A549 treated with RU486 at 1 μM for 4 hours (cell line): ENCODE measurements at places on chromosomes 2 and 18. TPM values are rescaled to one million over a fixed set of nuclear protein-coding genes. Genes with fewer than 3 reads are reported as not detected.

The RPRM gene
- not detected in 5 replicates for total RNA-seq

The CRYGC gene
- not detected in 5 replicates for total RNA-seq

The RTP5 gene
- not detected in 5 replicates for total RNA-seq

The CYS1 gene
- total RNA-seq, result 0.90 to 1.6 TPM (median 1.4 TPM) in 5 replicates

The TCF4 gene
- 1.8 to 2.5 TPM (median 2.0 TPM) in 5 replicates for total RNA-seq

The LYPD1 gene
- 12.7 to 20.4 TPM (median 15.6 TPM) in 5 replicates for total RNA-seq

The PRKAG3 gene
- not detected in 5 replicates for total RNA-seq

The ZC3H6 gene
- total RNA-seq, result 0.09 to 0.47 TPM (median 0.28 TPM) in 5 replicates

The CHPF gene
- 17.5 to 36.2 TPM (median 29.9 TPM) in 5 replicates for total RNA-seq

The SERPINB4 gene
- 0.11 to 0.18 TPM (median 0.15 TPM) in 4 of 5 replicates, not detected in the other for total RNA-seq

The CTNNA2 gene
- 0.13 to 0.89 TPM (median 0.22 TPM) in 5 replicates for total RNA-seq
